Small intestine (tissue), 16 donors: ENCODE measurements at places on chromosomes 6 and 20. TPM values are rescaled to one million over a fixed set of nuclear protein-coding genes. Genes with fewer than 3 reads are reported as not detected.
A peak's percentile ranks its signal among the peaks of the same experiment; 100 is the strongest.

The GLP1R gene
- 0.19 TPM for polyA plus RNA-seq

GRCh38 chr6:57174511-57174907, 2.4 kb downstream of the BAG2 start:
- no peak for DNase-seq

DNA sequence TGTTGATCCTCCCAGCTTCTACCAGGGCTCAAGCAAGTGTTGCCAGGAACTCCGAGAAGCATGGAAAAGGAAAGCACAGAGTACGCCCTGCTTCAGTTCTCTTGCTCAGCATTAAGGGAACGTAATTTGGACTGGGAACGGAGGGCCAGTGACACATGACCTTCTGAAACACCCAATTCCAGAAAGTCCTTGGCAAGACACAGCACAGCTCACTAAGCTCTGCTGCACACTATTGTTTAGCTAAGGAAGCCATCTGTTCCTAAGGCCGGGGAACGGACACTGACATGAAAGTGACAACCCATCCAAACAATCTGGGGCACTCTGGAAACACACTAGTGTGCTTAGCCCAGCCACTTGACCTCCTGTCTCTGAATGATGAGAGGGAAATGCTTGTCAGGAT, 56.9 kb upstream of the NXT1 start:
- DNase-seq = peak; percentile 2

- no peak for DNase-seq
These were observed 33.9 kb upstream of the STXBP5 start for GRCh38 chr6:147170269-147170668.

The SLC32A1 gene
- polyA plus RNA-seq = not detected
